ENCODE measurements at places on chromosomes 3 and 15. TPM values are rescaled to one million over a fixed set of nuclear protein-coding genes. Genes with fewer than 3 reads are reported as not detected.

DNA sequence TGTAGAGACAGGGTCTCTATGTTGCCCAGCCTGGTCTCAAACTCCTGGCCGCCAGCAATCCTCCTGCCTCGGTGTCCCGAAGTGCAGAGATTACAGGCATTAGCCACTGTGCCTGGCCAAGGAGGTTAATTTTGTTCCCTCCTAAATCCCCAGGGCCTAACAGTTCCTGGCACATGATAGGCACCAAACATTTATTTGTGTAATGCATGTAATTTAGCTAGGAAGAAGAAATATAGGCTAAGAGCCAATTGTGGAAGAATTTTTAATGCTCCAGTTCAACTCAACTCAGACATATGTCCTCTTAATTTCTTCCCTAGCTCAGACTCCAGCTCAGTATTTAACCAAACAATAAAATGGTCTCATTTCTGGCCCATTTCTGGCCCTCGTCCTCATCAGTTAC lies 7.7 kb upstream of the ZNF592 start:
- DNase-seq = no peak

PLXND1 gene
- 29.5 TPM for total RNA-seq

- DNase-seq = no peak
These were observed 5.9 kb downstream of the ANKRD63 start for GRCh38 chr15:40276927-40277326.

HRG gene
- 324 TPM for total RNA-seq

GRCh38 chr3:139897759-139898158 lies 37.2 kb upstream of the CLSTN2 start:
- DNase-seq = no peak

STAB1 gene
- 71.5 TPM for total RNA-seq

DNA sequence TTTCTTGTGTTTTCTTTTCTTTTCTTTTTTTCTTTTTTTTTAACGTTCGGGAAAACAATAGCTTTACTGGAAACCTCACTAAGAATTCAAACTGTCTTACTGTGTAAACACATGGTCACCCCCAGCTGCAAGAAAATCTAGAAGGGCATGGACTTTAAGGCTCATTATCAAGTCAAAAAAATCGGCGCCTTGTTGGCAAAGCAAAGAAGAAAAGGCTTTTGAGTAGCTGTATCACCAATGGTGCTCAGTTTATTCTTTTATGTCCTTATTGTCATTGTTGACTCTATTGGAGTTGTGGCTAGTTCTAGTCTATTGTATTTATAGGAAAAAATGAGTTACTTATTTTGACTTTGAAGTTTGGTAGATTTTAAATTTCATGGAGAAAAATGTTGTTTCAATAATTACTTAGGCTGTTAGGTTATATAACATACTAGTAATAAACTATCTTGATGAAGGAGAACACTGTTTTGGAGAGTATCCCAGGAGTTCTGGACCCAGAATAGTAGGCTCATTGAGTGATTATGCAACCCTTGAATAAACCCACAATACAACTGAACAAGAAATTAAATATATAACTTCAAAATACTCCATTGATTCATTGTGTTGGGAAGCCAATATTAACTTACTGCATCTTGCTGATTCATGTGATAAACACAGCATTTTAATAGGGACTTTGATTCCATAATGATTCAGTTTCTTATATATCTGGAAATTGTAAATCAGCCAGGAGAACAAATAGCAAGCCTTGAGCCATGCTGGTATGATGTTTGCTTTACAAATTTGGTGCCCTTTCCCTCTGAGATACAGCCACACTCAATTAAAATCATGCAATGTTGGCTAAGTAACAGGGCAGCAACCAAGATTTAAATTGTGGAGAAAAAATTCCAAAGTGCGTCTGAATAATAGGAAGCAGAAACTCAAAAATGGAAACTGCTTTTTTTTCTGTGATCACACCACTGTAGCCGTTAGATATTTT lies 27.8 kb upstream of the GOLIM4 start:
- DNase-seq = no peak

- DNase-seq = peak; percentile 36
These were observed 142.5 kb downstream of the KLF13 start for GRCh38 chr15:31468911-31469785.

DNA sequence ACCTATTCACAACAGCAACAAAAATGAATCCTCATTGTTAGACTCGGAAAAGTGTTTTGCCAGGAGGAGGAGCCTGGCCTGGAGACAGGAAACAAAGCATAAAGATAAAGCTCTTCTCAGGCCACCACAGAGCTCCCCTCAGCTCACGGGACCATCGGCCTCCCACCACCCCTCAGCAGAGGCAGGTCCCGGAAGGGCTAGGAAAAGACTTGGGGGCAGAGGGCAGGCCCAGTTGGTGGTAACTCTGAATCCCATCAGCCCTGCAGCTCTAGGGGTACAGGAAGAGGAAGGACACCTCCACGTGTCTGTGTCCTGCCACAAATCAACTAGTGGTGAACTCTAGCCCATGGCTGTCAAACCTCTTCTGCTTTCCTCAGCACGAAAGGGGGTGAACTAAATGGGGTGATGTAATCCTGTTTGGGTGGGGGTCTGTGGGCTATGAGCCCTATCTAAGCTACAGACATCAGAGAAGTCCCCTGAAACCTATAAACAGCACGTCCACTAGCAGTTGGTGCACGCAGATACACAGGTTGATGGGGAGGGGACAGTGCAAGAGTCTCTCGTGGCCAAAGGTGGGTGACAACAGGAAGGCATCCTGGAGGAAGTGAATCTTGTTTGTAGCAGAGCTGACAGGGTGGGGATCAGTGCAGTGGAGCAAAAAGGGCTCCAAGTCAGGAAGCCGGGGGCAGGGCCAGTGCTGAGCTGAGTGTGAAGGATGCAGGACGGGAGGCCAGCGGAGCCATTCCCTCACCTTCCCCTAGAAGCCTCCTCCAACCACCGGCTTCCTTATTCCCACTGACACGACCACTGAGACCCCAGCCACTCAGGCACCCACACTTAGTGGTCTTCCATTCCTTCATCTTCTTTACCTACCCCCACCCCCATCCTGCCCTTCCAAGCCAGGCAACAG lies 111.1 kb upstream of the HACD2 start:
- no peak for DNase-seq

PLIN1 gene
- total RNA-seq = 38.1 TPM

GRCh38 chr15:52731004-52731403 lies 51.8 kb upstream of the ATOSA start:
- no peak for DNase-seq

PP2D1 gene
- total RNA-seq = not detected

GATA2 gene
- 1.3 TPM for total RNA-seq

Data from left lobe of liver (tissue), 2 donors.